KBM-7 (cell line): ENCODE measurements at places on chromosomes 4 and X.

- DNase-seq, result no peak
These were observed 1.8 kb downstream of the PNCK start for GRCh38 chrX:153671589-153672530.

GRCh38 chr4:133550436-133550835 is 401.3 kb downstream of the PCDH10 start:
- no peak for DNase-seq

DNA sequence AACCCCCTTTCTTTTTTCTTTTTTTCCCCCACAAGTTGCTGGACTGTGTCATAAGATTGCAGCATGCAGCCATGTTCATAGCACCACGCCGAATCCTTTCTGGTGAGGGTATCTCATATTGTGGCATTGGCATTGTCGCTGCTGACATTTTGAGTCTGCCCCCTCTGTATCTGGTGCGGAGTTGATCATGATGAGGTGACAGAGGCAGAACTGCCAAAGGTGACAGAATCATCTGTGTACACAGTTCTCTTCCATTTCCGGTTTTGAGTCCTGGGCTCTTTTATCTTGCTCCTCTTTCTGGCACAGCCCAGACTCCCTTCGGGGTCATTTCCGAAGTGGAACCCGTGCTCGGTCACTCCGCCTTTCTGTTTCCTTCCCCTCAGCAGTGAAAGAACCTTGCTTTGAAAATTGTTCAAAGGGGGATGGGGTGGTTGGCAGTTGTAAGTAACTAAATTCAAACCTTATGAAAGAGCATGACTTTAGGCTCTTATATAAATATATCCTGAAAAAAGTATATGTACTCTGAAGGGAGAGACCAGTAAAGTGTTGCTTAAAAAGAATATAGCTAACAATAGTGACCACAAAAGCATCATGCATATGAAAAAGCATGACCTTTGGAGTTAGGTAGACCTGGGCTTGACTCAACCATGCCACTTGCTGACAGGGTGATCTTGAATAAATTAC is 55.0 kb upstream of the BMP2K start:
- DNase-seq, result peak; percentile 91

DNA sequence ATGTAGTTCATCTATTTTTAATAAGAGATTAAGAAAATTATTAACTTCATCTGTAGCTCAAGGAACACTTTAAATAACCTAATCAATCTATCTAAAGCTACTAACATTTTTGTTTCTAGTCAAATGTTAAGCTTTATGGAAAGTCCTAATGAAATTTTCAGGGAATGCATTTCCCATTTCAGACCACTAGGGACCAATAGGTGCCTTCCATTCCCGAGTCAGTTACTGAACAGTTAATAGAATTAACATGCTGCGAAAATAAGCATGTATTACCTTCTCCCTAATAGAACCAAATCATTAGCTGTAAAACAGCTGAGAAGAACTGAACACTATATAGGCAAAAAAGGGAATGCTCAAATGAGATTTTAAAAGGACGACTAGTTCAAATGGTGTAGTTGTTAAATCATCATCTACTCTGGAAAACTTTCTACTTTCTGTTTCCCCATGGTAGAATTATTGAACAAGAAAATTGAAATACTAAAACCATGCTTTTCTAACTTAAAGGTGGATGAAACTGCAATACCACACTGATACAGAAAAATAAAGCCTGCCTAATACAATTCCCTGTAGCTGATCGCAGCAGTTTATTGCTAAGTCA is 22.5 kb downstream of the STX18 start:
- DNase-seq, result no peak

DNA sequence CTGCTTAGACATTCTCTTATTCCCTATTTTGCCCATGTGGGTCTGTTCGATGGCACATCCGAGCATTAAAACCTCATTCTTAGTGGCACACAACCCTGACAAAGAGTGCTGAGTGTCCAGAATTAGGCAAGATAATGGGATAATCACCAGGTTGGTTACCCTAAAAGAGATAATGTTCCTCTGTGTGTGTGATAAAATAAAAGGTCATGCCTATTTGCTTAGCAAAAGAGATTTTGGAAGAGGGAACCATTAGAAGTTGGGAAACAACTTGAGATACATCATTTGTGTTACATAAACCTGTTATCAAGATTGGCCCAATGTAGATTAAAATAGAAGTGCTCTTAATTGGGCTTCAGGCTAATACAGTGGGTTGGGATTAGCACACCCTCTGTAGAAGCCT is 182.7 kb downstream of the NWD2 start:
- DNase-seq, result no peak

DNA sequence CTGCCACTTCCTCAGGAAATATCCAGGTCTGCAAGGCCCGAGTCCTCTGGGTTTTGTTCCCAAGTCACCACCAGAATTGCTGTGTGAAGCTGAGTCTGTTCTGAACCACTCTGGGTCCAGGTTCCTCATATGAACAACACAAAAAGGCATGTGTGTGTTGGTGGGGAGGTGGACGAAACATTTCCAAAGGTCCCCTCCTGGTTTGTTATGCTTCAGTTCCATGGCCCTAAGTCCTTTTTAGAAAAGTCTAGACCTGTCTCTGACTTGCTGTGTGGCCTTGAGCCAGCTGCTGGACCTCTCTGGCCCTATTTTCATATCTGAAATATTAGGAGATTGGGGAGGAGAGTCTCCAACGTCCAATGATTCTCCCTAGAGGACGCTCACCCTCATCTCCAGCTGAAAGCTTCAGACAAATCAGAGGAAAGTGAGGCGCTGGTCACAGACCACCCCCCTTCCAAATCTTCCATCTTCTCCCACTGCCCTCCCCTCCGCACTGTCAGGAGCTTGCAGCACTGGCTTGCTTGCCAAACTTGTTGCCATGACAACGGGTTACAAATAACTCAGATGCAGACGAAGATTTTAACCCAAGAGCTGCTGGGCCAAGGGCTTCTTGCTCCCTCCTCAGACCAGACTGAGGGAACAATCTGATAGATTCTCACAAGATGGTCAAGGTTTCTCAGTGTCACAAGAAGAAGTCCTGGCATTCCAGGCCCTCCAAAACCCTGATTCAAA is 64.5 kb downstream of the SMC1A start:
- no peak for DNase-seq

DNA sequence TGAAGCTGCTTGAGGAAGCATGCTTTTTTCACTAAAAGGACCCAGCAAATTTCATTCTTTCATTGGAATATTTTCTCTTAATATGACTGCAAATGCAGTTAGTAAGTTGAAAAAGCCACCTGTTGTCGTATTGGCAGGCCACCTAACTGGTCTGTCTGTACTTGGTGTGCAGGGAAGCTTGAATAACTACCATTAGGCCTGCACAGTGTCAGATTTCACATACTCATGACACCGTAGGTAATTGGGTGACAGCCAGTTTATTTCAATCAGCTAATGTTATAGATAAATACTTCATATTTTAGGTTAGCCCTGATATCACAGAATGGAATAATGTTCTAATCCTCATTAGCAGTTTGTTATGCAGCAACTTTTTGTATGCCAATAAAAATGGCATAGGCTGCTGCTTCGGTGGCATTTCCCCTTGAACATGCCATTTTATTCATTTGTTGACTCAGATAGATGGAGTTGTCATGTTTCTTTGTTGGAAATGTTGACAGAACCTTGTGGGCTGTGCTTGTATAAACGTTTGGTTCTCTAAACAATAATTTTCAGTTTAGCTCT is 173.7 kb downstream of the RPA4 start:
- no peak for DNase-seq

DNA sequence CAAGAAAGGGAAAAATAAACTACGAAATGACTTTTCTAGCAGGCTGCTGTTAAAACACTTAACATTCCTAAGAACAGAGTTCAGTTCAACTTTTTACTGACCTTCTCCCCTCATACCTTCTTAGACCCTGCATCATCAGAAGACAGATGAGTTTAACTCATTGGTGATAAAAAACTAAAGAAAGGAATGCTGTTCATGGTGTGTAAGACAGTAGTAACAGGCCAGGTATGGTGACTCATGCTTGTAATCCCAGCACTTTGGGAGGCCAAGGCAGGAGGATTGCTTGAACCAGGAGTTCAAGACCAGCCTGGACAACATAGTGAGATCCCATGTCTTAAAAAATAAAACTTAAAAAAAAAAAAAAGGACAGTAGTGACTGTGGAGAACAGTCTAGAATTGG is 16.2 kb downstream of the RBM47 start:
- DNase-seq, result no peak

GRCh38 chr4:56626963-56627362 is 54.1 kb downstream of the HOPX start:
- DNase-seq, result peak; percentile 26

GRCh38 chr4:26829018-26829417 is 31.6 kb upstream of the STIM2 start:
- no peak for DNase-seq

GRCh38 chrX:150854856-150855255 is 43.6 kb downstream of the CD99L2 start:
- no peak for DNase-seq

DNA sequence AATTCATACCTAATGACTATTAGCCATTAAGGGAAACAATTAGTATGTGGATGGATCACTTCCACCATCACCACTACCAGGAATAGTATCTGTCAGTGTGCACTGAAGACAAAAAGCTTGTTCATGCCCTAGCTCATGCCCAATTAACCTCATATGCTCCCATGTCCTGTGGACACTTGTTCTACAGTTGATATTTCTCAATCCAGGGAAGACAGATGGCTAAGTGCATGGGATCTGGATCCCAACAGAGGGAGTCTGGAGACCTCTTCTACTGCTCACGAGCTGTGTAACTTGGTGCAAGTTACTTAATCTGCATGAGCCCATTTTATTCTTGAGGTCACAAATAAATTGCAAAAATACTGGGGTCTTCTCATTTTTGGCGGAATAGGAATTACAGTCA is 23.7 kb downstream of the AMOT start:
- DNase-seq, result no peak

DNA sequence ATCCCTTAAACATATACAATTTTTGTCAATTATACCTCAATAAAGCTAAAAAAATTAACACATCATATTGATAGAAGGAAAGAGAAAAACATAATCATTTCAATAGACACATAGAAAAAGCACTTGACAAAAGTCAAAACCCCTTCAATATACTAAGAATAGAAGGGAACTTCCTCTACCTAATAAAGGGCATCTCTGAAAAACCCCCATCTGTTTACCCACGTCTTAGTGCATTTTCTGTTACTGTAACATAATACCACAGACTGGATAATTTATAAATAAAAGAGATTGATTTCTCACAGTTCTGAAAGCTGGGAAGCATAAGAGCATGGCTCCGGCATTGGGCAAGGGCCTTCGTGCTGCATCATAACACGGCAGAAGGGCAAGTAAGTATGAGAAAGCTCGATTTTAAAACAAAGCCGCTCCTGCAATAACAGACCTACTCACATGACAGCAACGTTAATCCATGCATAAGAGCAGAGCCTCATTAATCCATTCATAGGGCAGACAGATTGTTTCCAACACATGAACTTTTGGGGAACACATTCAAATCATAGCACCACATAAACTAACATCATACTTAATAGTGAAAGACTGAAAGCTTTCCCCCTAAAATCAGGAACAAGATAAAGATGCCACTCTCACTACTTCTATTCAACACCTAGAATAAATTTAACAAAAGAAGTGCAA is 15.7 kb downstream of the STEEP1 start:
- DNase-seq, result no peak

- no peak for DNase-seq
These were observed 12.5 kb upstream of the ART3 start for GRCh38 chr4:76061982-76062381.

- no peak for DNase-seq
These were observed 35.9 kb downstream of the ADRA2C start for GRCh38 chr4:3801931-3802550.

DNA sequence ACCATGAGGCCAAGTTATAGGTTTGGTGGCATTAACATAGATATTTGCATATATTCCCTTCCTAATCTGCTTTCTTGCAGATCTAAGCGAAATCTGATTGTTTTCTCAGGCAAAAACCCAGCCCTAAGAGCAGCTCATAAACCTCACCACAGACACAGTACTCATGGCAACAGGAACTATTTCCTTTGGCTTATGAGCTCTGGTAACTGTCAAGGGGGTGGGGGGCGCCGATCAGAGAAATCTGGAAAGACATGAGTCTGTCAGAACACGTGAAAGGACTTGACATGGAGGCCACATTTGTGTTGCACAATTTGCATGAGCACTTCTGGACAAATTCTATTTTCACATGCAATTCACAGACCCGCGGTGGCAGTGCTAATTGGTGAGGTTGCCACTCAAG is 83.7 kb downstream of the MGST2 start:
- peak; percentile 51 for DNase-seq

- no peak for DNase-seq
These were observed 398.4 kb upstream of the BOD1L1 start for GRCh38 chr4:14025891-14026290.

DNA sequence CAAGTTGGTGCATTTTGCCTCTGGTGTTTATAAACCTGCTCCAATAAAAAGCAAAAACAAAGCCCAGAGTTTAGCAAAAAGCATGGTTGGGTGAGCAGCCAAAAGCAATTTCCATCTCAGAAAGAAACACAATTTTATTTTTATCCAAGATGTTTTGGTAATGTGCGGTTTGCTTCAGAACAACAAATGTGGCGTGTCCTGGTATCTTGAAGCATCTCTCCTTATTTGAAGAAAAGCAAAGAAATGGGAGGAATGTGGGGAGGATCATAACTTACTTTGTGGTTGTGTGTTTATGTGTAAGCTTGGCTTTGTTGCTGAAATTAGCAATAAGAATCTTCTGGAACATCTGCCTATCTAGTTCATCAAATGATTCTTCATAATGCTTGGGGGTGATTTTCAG is 88.3 kb upstream of the DDX3X start:
- DNase-seq, result no peak

DNA sequence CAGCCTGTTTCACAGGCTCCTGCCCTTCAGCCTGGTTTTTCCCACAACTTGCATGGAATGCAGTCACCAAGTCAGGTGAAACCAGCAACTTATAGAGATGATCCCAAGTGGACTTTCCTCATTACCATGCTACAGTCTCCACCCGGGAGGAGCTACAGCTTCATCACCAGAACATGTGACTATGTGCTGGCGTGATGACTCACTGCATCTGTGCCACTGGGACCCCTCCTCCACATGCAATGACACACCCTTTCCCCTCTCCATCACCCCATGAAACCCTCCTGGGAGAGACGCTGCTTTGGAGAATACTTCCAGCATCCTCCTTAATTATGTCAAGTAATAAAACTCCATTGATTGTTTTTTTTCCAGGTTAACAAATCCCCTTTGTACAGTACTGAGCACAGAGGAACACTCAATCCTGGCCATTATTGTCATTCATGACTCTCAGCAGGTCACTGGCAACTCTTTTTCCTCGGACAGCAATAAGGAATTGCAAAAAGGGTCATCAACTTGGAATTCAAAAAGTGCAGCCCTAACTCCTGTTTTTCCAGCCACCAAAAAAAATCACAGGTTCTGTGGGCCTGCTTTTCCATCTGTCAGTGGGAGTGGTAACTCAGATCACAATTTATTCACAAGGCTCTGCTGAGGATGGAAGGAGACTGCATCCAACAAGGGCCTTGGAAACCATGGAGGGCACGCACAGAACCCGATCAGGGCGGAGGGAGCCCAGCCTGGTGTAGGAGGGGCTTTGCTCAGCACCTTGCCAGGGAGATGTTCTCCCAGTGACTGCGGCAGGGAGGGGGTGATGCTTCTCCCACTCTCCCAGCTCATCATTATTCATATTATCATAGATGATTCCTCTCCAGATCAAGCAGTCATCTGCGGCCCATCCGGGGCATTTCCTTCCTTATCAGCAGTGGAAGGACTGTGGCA is 17.4 kb downstream of the QDPR start:
- no peak for DNase-seq
